ENCODE measurements at places on chromosomes 11 and 22.

DNA sequence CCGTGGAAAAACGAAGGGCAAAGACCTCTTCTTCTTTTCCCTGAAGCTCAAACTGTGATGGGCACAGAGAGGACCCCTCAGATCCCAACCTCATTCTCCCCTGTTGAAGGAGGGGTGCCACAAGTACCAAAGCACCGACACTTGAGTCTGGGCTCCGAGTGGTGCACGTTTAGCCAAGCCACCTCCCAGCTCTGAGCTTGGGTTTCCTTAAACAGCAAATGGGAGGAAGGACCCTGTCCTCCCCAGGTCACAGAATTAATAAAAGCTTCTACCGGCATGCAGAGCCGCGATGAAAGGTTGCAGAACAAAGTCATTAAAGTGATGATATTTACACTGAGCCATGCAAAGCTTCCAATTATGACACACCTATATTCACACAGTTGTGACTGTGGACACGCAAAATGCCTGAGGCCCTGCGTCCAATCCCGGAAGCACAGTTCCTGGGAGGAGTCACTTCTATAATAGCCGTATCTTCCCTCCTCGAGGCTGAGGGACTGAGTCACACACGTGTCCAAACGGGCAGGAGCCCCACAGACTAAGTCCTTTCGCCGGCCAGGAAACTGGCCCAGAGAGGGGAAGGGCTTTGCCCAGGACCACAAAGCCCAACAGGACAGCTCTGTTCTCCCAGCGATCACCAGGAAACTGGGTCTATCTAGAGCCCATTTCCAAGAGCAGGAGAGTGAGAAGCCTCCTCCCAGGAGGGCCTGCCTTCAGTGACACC lies 922 bp upstream of the CSNK1E start:
- peak; percentile 63 for DNase-seq

GRCh38 chr11:79086056-79086455 lies 354.8 kb downstream of the TENM4 start:
- no peak for DNase-seq

DNA sequence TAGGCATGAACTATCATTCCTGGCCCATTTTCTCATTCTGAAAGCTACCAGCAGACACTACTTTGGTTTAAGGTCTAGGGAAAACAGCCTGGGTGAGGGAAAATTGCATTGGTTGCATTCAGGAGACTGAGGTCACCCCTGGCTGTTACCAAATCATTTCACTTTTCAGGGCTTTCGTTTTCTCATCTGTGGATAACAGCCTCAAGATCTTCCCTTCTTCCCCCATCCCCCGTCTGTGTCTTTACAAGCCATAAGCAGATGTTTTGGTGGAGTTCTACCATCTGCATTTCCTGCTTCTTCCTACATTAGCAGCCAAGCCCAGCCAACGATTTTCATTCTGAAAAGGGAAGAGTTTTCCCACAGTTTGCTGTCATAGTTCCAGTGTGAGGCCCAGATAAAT lies 130.4 kb downstream of the HIPK3 start:
- no peak for DNase-seq

- DNase-seq, result no peak
Observed at GRCh38 chr22:37133304-37134018, 16.3 kb downstream of the IL2RB start.

GRCh38 chr11:62341588-62341987 lies 4.3 kb downstream of the ASRGL1 start:
- no peak for DNase-seq

GRCh38 chr11:134630861-134631260 lies 218.8 kb upstream of the B3GAT1 start:
- DNase-seq, result no peak

DNA sequence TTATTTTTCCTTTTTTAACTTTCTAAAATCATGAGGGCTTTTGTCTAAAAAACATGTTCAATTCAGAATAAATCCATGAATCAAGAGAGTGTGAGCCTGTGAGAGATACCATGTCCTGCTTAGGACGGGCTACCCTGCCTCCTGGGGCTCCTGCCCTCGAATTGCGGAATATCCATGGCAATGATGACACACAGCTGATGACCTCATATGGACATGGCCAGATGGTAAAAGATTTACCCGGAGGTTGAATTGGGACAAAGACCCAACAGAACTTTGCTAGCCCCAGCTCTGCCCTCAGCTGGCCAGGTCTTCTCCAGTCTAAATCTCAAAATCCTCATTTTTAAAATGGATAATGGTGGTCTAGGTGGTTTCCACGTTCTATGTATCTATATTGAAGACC lies 538.1 kb upstream of the API5 start:
- DNase-seq, result no peak

GRCh38 chr11:131938351-131938751 lies 567.9 kb downstream of the NTM start:
- DNase-seq, result no peak

DNA sequence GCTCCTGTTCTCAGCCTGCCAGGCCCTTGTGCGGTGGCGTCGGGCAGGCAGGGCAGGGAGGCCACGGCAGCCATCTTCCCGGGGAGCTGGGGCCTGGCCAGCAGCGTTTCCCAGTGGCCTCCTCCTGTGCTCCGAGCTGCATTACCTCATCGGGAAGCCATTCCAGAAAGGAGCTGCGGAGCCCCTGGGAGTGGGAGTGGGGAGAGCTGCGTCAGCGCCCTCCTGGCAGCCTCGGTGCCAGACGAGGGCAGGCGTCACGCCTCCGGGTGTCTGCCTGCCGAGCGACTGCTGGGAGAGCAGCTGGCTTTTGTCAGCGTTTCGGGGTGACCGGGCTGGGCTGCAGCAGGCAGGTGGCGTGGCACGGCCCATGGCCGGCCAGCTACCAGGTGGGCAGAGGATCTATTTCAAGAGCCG lies 30.9 kb upstream of the WNT7B start:
- peak; percentile 86 for DNase-seq

- no peak for DNase-seq
Observed at GRCh38 chr11:18321578-18321968, 367 bp downstream of the HPS5 start.

- DNase-seq, result no peak
Observed at GRCh38 chr22:38454353-38455075, 485 bp downstream of the KCNJ4 start.

GRCh38 chr11:76205252-76206076 lies 838 bp downstream of the WNT11 start:
- DNase-seq, result no peak

DNA sequence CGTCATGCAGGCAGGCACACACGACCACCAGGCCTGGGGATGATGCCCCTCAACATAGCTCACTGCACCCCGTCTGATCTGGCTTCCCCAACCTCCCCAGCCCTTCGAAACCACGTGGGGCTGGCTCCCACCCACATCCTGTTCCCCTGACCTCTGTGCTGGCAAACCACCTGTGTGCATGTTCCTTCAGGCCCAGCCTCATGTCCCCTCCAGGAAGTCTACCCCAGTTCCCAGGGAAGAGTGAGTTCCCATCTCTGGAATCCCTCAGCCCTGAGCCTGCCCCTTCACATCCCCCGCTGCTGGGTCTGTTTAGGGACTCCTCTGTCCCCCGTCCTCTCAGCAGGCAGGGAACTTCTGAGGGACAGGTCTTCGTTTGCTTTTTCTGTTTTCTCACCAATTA lies 7.1 kb downstream of the SLC7A4 start:
- DNase-seq, result no peak

GRCh38 chr11:68460741-68461574 lies at the start of gene PPP6R3:
TSS of gene PPP6R3 (plus strand) at chr11:68460752. CDS start at chr11:68537665, 76,913 bp downstream.
- DNase-seq, result no peak

DNA sequence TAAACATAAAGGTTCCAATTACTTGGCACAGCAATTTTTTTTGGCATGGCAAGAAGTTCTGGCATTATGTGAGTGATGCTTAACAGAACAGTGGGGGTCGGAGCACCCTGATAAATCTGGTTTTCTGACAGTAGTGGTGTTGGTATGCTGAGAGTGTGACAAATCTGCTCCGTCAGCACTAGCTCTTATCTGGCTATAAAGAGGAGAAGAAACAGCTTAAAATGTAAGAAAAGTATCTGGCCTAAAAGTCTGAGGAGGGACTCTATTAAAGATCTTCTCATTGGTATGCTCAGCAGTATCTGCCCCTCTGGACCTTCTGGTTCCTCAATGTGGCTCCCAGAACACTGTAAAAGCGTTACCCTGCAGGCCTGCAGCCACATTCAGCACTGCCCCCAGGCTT lies 137.4 kb downstream of the PLEKHA7 start:
- no peak for DNase-seq

- peak; percentile 40 for DNase-seq
Observed at GRCh38 chr11:7577291-7578190, 63.7 kb downstream of the PPFIBP2 start.

- DNase-seq, result no peak
Observed at GRCh38 chr11:67675058-67675747, 780 bp upstream of the ALDH3B2 start.

DNA sequence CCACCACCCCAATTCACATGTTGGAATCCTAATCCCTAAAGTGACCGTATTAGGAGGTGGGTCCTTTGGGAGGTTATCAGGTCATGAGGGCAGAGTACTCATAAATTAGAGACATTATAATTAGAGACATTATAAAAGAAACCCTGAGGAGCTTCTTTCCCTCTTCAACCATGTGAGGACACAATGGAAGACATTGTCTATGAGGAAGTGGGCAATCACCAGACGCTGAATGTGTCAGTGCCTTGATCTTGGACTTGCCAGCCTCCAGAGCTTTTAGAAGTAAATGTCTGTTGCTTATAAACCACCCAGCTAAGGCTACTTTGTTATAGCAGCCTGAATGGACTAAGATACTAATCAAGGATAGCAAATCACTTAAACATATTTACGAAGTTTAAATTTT lies 14.8 kb downstream of the GAB2 start:
- DNase-seq, result no peak

DNA sequence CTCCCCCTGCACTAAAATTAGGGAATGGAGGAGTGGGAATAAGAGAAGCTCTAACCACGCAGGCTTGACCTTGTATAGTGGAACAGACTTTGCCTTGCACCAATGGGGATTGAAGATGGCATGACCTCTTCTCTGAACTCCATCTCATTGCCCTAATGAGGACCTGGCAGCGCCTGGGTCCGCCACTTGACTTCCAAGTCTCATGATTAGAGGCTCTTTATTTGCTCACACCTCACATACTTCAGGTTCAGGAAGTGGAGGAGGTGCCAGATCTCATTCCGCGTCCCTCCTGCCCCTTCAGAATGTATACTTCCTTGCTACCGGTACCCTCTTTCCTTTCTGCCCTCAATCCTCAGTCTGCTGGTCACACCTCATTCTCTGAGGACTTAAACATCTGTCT lies 106.0 kb upstream of the CD44 start:
- DNase-seq, result no peak

- no peak for DNase-seq
Observed at GRCh38 chr11:57982776-57983175, 40.9 kb upstream of the OR9Q1 start.

GRCh38 chr11:19539861-19540260 lies 172.8 kb upstream of the NAV2 start:
- no peak for DNase-seq

DNA sequence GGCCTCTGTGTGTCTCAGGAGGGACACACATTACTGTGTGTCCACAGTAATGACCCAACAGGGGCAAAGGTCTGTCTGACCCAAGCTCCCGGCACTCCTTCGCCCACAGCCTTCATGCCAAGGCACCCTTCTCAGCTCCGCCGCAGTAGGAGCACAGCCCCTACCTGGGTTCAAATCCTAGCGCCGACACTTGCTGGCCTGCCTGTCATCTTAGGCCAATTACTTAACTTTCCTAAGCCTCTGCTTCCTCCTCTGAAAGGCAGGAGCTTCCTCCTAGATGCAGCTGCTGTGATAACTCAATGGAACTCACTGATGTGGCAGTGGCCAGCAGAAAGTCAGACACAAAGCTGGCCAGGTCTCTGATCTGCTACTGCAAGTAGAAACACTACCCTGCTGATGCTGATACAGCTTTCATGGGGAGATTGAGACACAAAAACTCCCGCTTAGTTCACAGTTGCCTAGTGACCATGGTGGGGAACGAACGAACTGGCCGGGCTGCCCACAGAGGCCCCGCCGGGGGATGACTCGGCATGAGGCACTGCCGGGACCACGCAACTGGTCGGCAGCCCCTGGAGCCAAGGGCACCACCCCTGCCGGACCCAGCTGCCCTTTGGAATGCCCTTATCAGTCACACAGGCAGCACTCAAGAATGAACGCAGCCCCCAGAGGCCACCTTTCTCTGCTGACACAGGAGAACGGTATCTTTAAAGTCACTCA lies 8.1 kb downstream of the EHD1 start:
- no peak for DNase-seq

DNA sequence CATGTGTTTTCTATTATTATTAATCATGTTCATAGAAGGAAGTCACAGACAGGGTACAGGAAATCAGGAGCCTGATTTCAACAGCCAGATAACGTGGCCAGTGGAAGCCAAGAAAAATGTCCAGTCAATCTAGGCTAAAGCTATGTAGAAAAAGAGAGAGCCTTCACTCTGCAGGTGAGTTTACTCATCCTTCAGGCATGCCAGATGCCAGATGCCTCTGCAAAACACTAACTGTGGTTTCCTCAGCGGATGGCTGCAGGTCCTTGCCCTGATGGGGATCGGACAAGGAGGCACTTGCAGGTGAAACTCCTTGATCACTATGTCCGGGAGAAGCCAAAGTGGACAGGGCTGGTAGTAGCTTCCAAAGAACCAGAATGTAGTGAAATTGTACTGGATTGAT lies 962.3 kb upstream of the RAG2 start:
- no peak for DNase-seq

- DNase-seq, result no peak
Observed at GRCh38 chr11:79084382-79084781, 356.4 kb downstream of the TENM4 start.

GRCh38 chr22:45656577-45656976 lies 15.1 kb upstream of the ATXN10 start:
- DNase-seq, result no peak

GRCh38 chr11:35363246-35363801 lies 56.0 kb downstream of the SLC1A2 start:
- no peak for DNase-seq

DNA sequence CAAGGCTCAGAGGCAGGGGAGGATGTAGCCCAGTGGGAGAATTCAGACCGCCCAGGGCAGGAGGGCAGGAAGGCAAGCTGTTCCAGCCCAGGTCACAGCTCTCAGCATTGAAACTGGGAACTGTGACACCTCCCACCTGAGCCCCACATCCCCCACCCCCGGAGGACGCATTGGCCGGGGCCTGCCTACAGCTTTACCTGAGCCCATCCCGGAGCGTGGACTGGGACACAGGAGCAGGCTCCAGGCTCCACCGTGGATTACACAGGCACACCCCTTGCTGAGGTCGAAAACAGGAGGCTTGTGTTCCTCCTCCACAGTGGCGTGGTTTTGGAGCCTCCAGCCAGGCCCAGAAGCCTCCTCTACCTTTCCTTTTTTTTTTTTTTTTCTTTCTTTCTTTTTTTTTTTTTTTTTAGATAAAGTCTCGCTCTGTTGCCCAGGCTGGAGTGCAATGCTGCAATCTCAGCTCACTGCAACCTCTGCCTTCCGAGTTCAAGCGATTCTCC lies 9.1 kb upstream of the PGA3 start:
- no peak for DNase-seq

Data from left ventricle myocardium inferior (tissue), 1 donor.